Stimulated activated CD8-positive, alpha-beta memory T cell treated with anti-CD3 and anti-CD28 coated beads, Interleukin-4, amount 100 ng/mL, for 4 hours (primary cell): ENCODE measurements at places on chromosomes 5 and 9.

DNA sequence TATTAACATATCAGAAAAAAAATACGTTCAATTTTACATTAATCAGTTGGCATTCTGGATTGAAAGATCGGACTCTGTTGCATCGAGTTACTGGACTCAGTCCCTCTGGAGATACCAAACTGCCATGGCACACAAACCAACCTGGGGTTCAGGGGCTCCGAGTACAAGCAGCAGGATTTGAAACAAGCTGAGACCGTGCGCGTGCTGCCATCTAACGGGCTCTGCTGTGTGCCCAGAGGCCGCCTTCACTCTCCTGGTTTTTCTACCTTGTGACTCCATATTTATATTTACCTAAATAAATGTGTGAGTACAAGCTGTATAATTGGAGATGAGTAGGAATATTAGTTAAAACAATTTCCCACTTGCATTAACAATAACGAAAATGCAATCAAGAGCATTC lies 48.2 kb downstream of the ANXA1 start:
- DNase-seq: no peak

DNA sequence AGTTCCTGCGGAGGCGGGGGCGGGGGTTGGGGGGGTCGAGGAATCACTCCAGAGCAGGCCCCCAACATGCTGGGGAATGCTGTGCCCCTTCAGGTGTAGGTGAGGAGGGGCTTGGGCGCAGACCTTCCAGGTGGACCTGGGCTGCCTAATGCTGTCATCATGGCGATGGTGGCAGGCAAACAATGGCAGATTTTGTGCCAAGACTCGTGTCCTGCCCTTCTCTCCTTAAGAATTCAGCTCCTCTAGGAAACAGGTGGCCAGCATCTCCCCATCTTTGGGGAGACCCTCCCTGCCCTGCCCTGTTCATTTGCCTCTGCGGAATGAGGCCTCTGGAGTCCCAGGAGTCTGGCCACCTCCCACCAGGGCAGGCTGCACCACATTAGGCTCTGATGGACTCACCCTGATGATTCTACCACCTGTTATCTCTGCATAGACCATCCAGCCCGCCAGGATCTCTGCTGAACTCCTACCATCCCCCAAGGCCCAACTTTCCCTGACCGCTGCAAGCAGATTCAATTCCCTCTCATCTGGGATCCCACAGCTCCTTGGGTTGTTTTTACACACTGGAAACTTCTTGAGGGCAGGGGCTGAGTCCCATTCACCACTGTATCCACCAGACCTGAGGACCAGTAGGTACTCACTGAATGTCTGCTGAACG lies 10.9 kb upstream of the SLC25A51 start:
- no peak for DNase-seq

DNA sequence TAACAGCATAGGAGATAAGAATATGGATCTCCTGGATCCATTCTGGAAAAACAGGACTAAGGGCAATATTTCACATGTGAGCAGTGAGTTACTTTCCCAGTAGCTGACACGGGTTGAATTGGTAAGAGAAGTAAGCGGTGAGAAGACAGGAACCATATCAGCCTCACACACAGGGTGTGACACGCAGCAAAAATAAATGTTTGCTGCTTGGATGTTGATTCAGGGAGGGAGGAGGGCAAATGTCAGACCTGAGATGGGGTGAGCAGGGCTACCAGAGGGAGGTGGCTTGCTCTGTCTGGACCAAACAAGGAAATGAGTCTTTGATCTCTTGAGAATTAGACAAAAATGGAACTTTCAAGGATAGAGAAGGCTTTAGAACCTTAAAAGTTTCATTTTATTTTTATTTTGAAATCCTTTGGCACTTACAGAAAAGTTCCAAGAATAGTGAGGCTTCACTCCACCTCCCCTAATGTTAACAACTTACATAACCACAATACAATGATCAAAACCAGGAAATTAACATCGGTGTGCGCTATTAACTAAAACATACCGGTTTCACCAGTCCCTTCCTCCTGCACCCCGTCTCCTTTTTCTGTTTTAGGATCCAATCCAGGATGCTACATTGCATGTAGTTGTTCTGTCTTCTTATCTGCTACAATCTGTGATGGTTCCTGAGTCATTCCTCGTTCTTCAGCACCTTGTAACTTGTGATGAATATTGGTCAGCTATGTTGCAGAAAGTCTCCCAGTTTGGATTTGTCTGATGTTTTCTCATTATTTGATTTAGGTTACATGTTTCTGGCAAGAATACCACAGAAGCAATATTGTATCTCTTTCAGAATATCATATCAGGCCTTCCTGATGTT lies 20.5 kb upstream of the ARHGEF28 start:
- DNase-seq: no peak

DNA sequence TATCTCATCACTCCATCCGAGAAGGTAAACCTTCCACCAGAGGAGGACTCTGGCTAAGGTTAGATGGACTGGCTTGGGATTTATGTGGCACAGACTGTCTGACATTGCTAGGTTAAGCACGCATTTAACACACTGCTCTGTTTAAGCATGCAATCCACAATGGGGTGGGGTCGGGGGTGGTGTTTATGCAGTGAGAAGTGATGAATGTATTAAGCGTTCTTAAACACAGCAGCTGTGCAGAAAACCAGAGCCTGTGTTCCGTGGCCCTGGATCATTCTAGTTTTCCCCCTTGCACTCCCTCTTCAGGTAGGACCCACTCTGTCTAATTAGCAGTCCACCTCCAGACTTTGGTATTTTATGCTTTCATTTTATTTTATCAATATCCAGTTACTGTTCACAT lies 46.4 kb downstream of the STXBP1 start:
- no peak for DNase-seq

GRCh38 chr9:135348788-135349150 lies 130.8 kb upstream of the PPP1R26 start:
- no peak for DNase-seq

GRCh38 chr5:175282611-175283225 lies 161.3 kb downstream of the DRD1 start:
- no peak for DNase-seq
